ENCODE measurements at places on chromosomes 3 and 15. TPM values are rescaled to one million over a fixed set of nuclear protein-coding genes. Genes with fewer than 3 reads are reported as not detected.
A peak's percentile ranks its signal among the peaks of the same experiment; 100 is the strongest.

DNA sequence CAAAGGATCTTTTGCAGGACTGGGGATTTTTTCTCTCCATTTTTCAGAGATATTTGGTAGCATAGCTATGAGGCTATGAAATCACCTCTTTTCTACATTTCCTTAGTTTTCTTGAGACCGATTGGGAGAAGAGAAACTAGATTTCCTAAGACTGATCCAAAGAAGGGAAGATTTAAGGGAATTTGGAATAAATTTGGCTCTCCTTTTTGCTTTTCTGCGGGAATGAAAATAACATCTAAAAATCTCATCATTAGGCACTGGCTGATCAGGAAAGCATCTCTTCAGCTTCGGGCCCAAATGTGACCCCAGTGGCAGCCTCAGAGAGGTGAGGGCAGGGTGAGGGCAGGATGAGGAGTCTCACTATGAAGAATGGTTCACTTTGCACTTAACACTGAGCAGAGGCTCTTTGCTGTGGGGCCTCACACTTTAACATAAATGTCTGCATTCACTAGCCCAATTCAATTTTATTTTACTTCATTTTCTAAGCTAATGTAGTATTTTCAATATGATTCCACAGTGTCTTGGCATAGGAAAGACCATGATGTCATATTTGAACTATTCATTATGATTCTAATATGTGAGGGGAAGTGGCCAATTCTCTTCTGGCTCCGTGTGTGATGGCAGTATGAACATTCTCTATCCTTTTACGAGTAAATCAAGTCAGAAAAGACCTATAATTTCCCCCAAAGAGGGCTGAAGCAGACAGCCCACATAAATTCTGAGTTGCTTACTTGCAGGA, 193.2 kb downstream of the MEX3B start:
- DNase-seq = peak; percentile 3
- H3K4me3 ChIP-seq = no peak overlapping the region
- H3K27ac ChIP-seq = no peak overlapping the region
- no peaks in the 10 kb centered on the region for H3K27me3 ChIP-seq

GRCh38 chr3:170725285-170725731, 139.4 kb upstream of the SLC7A14 start:
- H3K27ac ChIP-seq = peak overlapping the region; percentile 98
- H3K4me1 ChIP-seq = peaks cover 43% of the 10 kb centered on the region
- H3K4me3 ChIP-seq = no peak overlapping the region

DNA sequence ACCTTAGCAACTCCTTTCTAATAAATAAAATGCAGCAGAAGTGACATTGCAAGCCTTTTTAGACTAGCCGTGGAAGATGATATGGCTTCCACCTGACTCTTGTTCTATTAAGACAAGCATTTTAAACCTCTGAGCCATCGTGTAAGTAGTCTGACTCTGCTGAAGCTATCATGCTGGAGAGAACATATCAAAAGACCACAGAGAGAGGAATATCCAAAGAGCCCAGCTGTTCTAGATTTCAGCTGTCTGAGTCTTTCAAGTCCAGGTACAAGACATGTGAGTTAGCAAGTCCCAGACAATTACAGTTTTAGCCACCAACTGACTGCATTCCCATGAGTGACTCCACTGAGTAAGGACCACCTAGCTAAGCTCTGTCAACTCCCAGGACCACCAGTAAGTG, 517.0 kb upstream of the NAALADL2 start:
- no peak overlapping the region for H3K4me3 ChIP-seq
- no peaks in the 10 kb centered on the region for H3K27me3 ChIP-seq
- no peak overlapping the region for H3K27ac ChIP-seq
- no peak for DNase-seq
- no peaks in the 10 kb centered on the region for H3K4me1 ChIP-seq

Gene MKRN3
- under 0.01 TPM for total RNA-seq

Gene SOX2
- not detected for total RNA-seq

Gene MYO5C
- under 0.01 TPM for total RNA-seq
